H1 (cell line): ENCODE measurements at places on chromosomes 11 and 22. TPM values are rescaled to one million over a fixed set of nuclear protein-coding genes. Genes with fewer than 3 reads are reported as not detected.
A peak's percentile ranks its signal among the peaks of the same experiment; 100 is the strongest.

- H3K4me3 ChIP-seq: no peak overlapping the region
- H3K27ac ChIP-seq: no peak overlapping the region
- H3K4me1 ChIP-seq: no peaks in the 10 kb centered on the region
- DNase-seq: no peak
- H3K36me3 ChIP-seq: no peaks in the 10 kb centered on the region
These were observed 90.4 kb downstream of the RELT start for GRCh38 chr11:73466643-73467042.

DNA sequence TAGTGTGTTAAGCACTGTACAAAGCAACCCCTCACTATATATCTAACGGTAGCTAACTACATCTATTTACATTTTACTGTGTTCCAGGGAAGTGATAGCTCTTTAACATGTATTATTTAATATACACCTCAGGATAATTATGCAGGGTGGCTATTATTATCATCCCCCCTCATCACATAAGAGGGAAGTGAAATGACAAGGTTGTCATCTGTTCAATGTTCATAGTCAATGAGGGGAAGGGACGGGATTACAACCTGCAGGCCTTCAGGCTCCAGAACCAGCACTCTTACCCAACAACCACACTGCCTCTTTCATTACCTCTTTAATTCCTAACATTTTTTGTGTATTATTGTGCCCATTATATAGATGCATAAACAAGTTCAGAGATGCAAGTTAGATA is 238.7 kb upstream of the ANO3 start:
- DNase-seq: no peak
- no peaks in the 10 kb centered on the region for H3K36me3 ChIP-seq
- H3K27me3 ChIP-seq: no peaks in the 10 kb centered on the region
- no peak overlapping the region for H3K4me3 ChIP-seq
- no peak overlapping the region for H3K27ac ChIP-seq
- no peaks in the 10 kb centered on the region for H3K4me1 ChIP-seq

DNA sequence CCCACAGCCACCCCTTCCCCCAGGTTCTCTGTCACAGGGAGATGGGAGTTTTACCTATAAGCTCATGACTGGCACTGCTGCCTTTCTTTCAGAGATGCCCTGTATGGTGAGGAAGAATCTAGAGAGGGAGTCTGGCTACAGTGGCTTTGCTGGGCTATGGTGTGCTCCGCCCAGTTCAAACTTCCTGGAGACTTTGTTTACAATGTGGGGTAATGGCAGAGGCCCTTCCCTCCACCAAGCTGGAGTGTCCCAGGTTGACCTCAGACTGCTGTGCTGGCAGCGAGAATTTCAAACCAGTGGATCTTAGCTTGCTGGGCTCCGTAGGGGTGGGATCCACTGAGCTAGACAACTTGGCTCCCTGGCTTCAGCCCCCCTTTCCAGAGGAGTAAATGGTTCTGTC is 143.5 kb downstream of the MSANTD4 start:
- H3K4me3 ChIP-seq: no peak overlapping the region
- no peaks in the 10 kb centered on the region for H3K4me1 ChIP-seq
- no peaks in the 10 kb centered on the region for H3K36me3 ChIP-seq
- no peak overlapping the region for H3K27ac ChIP-seq

- H3K36me3 ChIP-seq: no peaks in the 10 kb centered on the region; the same call in 1 of the 2 replicates
- H3K4me1 ChIP-seq: peaks cover 14% of the 10 kb centered on the region
- peaks cover 25% of the 10 kb centered on the region for H3K27me3 ChIP-seq
- no peak for DNase-seq
These were observed 81.5 kb upstream of the PPARA start for GRCh38 chr22:46068593-46069491.

DNA sequence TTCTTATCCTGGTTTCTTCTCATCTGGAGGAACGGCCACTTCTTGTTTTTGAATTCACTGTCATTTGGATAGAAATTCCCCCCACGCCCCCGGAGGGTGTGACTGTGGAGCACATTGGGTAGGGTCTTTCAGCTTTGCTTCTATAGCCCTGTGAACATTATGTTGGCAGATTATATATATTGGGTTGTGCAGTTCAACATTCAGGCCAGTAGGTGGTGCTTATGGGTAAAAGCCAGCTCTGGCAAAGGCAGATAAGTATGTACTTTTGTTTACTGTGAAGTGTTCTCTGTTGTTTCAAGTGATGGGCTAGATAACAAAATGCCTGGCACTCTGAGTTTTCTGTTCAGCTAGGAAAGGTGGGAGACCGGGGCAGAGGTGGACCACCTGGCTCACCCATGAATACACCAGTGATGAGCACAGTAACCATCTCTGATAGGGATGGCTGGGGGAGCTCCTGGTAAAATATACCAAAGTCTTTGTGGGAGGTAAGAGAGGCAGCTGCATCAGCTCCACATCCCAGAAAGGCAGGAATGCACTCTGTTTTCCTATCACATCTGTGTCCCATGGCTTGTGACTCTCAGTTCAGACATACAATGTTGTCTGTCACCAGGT is 1348.2 kb upstream of the RAG2 start:
- peak; percentile 29 for DNase-seq
- H3K4me1 ChIP-seq: no peaks in the 10 kb centered on the region
- no peak overlapping the region for H3K4me3 ChIP-seq
- H3K27ac ChIP-seq: no peak overlapping the region

- no peaks in the 10 kb centered on the region for H3K36me3 ChIP-seq
- no peaks in the 10 kb centered on the region for H3K27me3 ChIP-seq
- H3K27ac ChIP-seq: no peak overlapping the region
- no peak overlapping the region for H3K4me3 ChIP-seq
These were observed 44.5 kb downstream of the TRAF6 start for GRCh38 chr11:36465449-36466163.

DNA sequence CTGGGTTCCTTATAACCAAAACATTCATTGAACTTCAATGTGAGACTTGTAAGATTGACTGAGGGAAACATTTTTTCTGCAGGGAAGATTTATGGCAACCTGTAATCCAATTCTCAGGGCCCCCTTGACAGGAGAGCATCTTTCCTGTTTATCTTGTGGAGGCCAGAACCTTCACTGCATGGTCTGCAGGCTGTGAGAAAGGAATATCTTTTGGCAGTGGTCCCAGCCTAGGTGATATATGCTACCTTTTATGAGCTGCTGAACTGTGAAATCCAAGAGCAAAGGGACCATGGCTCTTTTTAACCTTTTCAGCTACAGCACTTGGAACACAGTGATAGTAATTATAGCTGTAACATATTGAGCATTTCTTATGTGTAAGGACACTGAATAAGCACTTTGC is 590.2 kb upstream of the B3GAT1 start:
- no peak overlapping the region for H3K4me3 ChIP-seq
- peaks cover 5% of the 10 kb centered on the region; the same call in 1 of the 2 replicates for H3K4me1 ChIP-seq
- no peak for DNase-seq
- H3K27me3 ChIP-seq: no peaks in the 10 kb centered on the region
- H3K36me3 ChIP-seq: no peaks in the 10 kb centered on the region

The OR11H1 gene
- not detected in 2 replicates for total RNA-seq
